Fibroblast of the aortic adventitia (primary cell): ENCODE measurements at places on chromosomes 5 and 9.
A peak's percentile ranks its signal among the peaks of the same experiment; 100 is the strongest.

DNA sequence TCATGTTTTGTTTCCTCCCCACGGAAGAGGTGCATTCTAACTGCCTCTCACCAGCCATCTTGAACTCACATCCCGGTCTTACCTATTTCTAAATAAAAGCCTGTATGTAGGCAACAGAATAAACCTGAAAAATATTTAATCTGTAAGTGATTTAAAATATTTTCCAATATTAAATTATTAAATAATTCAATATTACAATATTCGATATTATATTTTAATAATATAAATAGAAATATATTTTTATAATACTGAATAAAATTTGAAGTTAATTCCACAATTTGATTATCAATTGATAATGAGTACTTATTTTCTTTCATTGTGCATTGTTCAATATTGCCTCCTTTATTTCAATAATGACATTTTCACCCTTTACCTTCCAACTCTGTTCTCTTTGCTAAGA lies 404.4 kb downstream of the CYLC2 start:
- no peak for DNase-seq

DNA sequence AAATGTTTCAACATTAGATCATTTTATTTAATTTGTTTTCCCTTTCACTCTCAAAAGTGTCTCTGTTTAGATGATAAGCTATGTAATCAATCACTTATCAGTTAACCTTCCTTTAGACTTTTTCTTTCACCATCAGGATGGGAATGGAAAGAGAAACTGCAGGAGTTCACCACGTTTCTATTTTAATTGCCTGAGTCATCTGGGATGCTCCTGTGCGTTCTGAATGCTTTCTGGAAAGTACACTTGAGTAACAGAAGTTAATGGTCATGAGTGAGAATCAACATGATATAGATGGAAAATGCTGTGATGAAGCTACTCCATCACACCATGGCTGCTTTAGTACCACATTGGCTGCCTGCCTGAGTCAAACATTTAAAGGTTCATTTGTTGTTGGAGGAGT lies 783.3 kb upstream of the CDH9 start:
- no peak for DNase-seq

DNA sequence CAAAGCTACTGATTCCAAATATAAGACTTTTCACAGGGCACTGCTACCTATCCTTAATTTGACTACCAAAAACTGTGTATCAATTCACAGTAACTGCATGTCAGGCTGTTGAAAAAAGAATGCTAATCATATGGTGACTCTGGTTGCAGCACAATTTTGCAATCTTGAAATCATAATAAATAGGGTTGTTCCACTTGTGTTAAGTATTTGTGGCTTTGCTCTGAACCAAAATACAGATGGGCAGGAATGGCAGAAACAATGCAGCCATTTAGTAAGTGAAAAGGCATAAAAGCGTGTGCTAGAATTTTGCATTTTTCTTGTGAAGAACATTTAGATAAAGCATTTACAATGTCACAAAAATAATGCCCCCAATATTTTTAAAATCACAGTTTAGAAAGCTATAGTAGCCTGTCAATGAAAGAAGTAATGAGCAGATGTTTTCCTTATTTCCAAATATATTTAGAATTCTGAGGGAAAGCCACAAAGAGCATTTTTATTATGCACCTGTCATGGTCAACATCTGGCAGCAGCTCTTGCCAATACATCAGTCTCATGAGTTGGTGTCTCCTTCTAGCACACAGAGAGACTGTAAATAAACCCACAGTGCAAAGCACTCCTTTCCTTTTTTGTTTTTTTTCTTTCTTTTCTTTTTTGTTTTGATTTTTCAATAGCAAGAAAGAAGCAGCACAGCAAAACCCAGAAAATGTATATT lies 54.8 kb upstream of the PAM start:
- DNase-seq, result no peak

- no peak for DNase-seq
Observed at GRCh38 chr5:61362796-61363368, 30.8 kb downstream of the ZSWIM6 start.

DNA sequence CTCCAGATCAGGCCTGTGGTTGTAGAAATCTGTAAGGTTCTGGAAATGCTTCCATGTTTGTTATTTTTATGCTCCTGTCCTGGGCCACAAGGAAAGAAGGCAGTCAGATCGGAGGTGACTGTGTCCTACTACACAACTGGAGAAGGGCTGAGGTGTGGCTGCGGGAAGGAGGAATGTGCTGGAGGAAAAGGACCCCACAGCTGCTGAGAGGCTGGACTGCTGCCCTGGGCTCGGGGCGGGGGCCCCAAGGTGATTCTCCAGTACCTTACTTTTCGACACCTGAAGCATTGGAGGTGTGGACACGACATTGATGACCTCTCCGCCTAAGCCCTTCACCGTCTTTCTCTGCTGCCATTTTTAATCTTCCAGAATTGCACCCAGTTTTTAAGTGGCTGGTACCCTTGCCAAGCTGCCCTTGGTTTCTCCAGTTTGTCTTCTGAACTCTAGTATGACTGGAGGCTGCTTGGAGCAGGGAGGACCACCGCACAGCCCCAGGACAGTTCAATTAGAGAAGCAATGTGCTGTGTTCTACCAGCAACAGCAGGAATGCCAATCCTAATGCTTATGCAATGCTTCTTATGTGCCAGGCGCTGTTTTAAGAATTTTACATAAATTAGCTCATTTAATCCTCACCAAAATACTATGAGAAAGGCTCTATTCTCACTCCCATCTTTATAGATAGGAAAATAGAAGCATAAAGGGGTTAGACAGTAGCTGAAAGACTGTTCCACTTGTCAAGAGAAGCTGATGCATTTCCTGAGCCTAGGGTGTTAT lies 13.5 kb upstream of the ANKRD33B start:
- DNase-seq, result peak; percentile 48

DNA sequence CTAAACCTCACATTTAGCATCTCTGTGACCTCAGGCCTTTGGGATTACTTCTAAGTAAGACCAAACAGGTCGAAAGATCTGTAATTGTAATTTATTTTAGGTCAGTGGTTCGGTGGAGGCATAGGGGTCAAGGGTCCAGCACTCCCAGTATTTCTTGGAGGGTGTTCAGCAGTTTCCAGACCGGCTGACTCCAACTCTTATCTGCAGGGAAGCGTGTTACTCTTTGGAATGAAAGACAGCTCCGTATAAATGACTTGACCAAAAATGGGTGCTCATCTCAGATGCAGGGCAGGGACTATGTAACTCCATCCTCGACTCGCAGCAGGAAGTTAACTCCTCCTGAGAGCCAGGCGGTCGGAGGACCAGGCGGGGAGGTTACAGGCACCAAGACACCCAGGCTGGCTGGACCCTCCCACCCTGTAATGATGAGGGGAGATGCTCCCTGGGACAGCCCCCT lies 620 bp upstream of the VPS13A start:
- no peak for DNase-seq

DNA sequence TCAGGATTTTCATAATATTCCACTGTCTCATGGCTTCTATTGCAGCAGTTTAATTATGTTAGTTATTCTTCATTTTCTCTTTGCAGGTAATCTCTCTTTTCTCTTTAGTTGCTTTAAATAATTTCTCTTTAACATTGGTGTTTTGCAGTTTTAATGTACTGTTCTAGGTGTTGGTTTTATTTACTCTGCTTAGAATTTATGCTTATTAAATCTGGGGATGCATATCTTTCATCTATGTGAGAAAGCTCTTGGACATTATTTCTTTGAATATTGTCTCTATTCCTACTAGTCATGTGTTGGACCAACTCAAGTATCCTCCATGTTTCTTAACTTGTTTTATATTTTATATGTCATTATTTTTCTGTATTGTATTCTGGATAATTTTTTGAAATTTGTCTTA lies 218.7 kb upstream of the TUT7 start:
- DNase-seq, result no peak

- no peak for DNase-seq
Observed at GRCh38 chr5:2909035-2909434, 157.6 kb upstream of the IRX2 start.

DNA sequence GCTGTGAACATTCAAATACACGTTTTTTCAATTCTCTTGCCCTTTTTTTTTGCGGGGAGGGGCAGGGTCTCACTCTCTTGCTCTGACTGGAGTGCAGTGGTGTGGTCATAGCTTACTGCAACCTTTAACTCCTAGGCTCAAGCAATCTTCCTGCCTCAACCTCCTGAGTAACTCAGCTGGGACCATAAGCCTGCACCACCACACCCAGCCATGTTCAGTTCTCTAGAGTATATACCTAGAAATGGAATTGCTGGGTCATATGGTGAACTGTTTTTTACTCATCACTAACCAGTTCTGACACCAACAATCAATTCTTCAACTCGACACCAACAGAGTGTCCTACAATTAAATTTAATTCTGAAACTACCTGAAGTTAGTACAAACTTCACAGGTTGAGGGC lies 85.5 kb upstream of the ZNF169 start:
- DNase-seq, result no peak

GRCh38 chr5:126801992-126802294 lies 25.0 kb downstream of the LMNB1 start:
- peak; percentile 86 for DNase-seq

- no peak for DNase-seq
Observed at GRCh38 chr9:4272126-4272525, 27.7 kb downstream of the GLIS3 start.

GRCh38 chr9:123861086-123861755 lies 68.7 kb downstream of the DENND1A start:
- no peak for DNase-seq

GRCh38 chr5:111582993-111583601 lies 70.8 kb upstream of the STARD4 start:
- DNase-seq, result peak; percentile 84

- peak; percentile 51 for DNase-seq
Observed at GRCh38 chr5:93100428-93100827, 480.6 kb downstream of the NR2F1-AS1 start.

GRCh38 chr5:344668-345067 lies 23.2 kb downstream of the AHRR start:
- DNase-seq, result no peak

- no peak for DNase-seq
Observed at GRCh38 chr9:92882276-92882675, 4.4 kb upstream of the ZNF484 start.

- DNase-seq, result no peak
Observed at GRCh38 chr5:158070859-158071258, 211.9 kb upstream of the CLINT1 start.

GRCh38 chr5:38765399-38765861 lies 80.4 kb upstream of the OSMR start:
- peak; percentile 77 for DNase-seq

- DNase-seq, result peak; percentile 91
Observed at GRCh38 chr5:172798422-172799215, 27.6 kb upstream of the DUSP1 start.

GRCh38 chr5:102539562-102539961 lies 40.8 kb upstream of the SLCO6A1 start:
- no peak for DNase-seq

DNA sequence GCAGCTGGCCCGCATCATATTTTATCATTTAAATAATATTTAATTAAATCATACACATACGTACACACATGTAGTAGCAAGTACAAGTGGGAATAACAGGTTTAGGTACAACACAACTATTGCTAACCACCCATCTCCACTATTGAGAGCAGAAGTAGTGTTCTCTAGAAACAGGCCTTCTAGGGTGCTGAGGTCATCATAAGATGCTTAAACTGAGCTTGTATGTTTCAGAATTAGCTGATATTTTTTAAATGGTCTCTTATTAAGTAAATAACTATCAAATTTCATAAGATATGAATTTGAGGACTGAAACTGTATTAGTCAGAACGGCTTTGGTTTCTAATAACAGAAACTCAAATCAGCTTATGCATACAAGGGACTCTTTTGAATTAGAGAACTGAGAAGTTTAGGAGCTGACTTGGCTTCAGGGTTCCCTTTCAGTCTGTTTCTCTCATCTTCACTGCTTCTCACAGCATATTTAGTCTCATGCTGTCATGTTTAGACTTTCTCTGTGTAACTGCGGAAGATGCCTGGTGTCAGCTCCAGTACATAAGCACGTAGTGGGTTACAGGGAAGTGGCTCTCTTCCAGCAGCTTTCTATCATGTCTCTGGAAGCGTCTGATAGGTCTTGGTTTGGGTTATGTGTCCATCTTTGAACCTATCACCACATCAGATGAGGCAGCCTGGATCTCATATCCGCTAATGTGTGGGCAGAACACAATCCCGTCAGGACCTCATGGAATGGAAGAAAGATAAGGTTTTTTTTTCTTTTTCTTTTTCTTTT lies 25.0 kb upstream of the OCLN start:
- DNase-seq, result no peak

DNA sequence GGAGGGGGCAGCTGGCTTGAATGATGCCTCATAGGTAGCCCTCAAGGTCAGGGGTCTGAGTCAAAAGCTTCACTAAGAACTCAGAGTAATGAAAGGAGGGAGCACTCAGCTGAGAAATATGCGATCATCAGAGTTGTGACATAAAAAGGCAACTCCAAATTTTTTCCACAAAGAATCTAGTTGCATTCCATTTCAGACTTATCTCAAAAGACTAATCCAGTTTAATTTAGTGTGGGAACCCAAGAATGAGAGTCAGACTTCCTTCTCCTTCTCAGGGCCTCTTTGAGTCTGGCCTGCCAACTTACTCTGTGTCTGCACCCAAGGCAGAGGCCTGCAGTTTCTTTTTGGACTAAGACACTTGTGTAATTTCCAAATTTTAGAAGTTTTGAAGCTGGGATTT lies 34.7 kb downstream of the GABRP start:
- DNase-seq, result peak; percentile 39

GRCh38 chr5:24491490-24491889 lies 153.3 kb downstream of the CDH10 start:
- no peak for DNase-seq

GRCh38 chr5:96880444-96881164 lies 4.3 kb downstream of the ERAP2 start:
- peak; percentile 66 for DNase-seq

- DNase-seq, result no peak
Observed at GRCh38 chr5:138276402-138277054, 2.1 kb upstream of the GFRA3 start.

- no peak for DNase-seq
Observed at GRCh38 chr5:140113180-140113698, 670 bp upstream of the PURA start.

DNA sequence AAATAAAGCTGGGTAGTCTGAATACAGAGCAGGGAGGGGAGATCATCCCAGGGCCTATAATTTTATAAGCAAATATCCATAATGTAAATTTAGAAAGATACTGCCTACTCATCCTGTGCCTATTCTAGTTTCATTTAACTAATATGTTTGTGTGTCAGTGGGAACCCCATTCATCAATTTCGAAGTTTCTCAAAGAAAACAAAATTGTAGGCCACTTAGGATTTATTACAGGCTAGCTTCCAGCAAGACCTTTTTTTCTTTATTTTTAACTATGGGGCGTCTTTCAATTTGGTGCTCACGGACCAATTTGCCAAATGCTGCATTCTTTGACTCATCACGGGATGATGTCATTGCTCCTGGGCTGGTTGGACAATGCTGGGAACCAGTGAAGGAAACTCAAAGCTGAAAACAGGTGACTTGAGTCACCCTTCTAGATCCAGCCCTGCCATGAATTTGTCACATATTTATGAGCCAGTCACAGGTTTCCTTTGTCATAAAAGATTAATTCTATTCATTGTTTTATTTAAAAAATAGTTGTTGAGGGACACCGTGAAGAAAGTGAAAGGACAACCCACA lies 13.4 kb downstream of the PCSK5 start:
- DNase-seq, result peak; percentile 75

- DNase-seq, result no peak
Observed at GRCh38 chr5:28737682-28738081, 1699.3 kb upstream of the CDH9 start.
